ENCODE measurements at places on chromosomes 16 and 17.
A peak's percentile ranks its signal among the peaks of the same experiment; 100 is the strongest.

- DNase-seq, result peak; percentile 14
Observed at GRCh38 chr17:29390851-29391631, 878 bp downstream of the TAOK1 start.

DNA sequence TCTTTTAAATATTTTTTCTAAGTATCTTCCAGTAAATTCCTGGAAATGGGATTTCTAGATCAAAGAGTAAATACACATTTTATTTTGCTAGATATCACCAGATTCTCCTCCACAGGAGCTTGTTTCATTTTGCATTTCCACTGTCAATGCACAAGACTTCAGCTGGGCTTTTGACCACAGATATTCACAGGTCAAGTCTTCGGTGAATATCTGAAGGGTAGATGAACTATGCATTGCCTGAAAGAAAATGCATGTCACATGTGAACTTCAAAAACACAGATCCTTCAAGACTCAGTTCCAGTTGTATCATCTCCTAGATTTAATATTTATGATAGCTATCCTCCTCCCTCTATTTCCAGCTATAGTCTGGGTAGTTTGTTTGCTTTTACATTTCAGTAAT is 963.6 kb upstream of the GOT2 start:
- DNase-seq, result no peak

GRCh38 chr16:28492511-28492910 is 637 bp upstream of the CLN3 start:
- no peak for DNase-seq

- DNase-seq, result no peak
Observed at GRCh38 chr16:6081320-6081976, 983.9 kb upstream of the EEF2KMT start.

- DNase-seq, result no peak
Observed at GRCh38 chr17:9893411-9894012, 11.6 kb downstream of the RCVRN start.

DNA sequence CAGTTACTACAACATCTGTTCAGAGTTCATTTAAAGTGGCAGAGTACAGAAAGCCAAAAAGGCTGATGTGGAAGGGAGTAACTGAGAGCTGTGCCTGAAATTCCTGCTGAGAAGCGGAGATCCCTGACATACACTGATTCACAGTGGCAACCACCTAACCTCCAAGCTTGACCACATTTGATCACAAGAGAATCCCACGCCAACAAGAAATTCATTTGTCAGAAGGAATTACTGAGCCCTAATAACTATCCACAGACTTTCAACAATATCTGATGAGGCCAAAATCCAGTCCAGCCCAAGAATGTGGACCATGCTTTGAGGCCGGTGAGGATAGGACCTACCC is 168.5 kb upstream of the RPH3AL start:
- no peak for DNase-seq

DNA sequence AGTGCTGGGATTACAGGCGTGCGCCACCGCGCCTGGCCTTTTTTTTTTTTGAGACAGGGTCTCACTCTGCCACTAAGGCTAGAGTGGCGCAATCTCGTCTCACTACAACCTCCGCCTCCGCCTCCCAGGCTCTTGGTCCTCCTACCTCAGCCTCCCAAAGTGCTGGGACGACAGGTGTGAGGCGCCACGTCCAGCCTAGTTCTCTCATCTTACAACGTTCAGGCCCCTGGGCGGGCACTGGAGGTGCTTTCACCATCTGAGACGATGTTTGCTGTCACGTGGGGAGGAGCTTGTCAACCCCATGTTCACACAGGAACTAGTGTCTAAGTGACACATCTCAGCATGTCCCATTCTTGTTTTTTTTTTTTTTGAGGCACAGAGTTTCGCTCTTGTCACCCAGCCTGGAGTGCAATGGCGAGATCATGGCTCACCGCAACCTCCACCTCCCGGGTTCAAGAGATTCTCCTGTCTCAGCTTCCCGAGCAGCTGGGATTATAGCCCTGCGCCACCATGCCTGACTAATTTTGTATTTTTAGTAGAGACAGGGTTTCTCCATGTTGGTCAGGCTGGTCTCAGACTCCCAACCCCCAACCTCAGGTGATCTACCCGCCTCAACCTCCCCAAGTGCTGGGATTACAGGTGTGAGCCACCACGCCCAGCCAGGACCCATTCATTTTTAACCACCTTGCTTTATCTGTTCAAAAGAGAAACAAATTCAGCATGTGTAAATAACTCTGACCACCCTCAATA is 5.2 kb upstream of the FANCA start:
- no peak for DNase-seq

DNA sequence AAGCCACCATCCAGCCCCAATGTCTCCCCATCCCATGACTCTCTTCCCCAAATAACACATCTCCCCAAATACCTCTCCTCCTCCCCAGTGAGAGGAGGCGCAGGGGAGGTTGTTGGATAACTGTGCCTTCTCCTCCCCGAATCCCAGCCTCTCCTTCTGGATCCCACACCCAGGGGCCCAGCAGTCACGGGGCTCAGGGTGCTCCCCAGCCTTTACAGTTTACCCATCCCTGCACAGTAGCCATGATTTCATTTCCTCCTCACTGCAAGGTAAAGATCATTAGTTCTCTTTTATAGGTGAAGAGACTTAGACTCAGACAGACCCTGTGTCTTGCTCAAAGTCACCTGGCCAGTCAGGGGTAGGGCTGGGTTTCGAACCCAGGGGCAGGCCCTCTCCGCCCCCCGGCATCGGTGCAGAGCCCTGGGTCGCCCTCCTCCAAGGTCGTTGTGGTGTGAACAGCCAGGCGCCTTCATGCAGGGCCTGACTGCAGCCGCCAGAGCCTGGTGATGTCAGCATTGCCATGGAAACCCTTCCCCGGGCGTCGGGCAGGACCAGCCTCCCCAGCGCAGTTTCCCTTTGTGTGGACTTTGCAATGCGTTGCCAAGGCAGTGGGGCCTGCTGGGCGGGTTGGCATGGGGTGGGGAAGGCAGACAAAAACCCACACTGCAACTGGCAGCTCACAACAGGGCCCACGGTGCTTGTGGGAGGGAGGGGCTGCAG is 53.3 kb upstream of the TOB1 start:
- DNase-seq, result peak; percentile 65

- DNase-seq, result peak; percentile 21
Observed at GRCh38 chr16:89764711-89765201, 43.4 kb downstream of the ZNF276 start.

DNA sequence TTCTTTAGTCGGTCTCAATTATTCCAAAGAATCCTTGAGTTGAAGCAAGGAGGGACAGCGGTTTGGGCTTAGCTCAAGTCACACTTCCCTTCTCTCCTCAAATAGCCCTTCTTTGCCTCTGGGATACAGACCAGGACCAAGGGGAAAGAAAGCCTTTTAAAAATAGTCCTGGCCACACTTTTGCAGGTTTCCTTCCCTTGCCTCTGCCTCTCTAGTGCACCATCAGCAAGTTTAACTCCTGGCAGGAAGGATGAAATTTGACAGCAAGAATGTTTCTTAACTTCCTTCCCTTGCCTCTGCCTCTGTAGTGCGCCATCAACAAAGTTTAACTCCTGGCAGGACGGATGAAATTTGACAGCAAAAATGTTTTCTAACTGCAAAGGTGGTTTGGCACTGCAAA is 7.2 kb upstream of the G6PC1 start:
- DNase-seq, result no peak

DNA sequence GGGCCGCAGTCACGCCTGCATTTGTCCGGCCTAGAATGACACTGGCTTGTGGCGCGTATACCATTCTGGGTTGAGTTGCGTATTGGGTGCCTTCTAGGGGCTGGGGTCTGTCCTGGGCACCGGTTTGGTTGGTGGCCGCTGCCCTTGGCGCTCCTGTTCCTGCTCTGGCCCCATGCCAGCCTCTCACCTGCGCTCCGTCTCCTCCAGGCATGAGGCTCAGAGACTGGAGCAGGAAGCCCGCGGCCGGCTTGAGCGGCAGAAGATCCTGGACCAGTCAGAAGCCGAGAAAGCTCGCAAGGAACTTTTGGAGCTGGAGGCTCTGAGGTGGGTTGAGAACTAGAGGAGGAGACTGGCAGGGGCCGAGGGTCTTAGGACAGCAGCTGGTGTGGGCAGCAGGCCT is 17.4 kb downstream of the CDIPT start:
- DNase-seq, result no peak

DNA sequence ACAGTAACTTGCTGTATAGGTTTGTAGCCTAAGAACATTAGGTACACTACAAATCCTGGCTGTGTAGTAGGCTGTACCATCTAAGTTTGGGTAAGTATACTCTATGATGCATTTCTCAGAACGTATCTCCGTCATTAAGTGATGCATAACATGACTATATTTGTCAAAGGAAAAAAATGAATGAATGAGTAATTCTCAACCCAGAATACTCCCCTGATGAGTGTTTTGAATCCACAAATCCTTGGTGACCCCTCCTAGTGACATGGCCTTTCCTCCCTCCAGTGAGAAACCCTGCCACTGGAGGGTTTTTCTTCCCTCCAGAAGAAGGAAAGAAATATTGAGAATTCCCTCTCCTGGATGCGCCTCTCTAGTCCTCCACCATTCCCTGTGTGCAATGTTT is 24.0 kb upstream of the SALL1 start:
- DNase-seq, result no peak

DNA sequence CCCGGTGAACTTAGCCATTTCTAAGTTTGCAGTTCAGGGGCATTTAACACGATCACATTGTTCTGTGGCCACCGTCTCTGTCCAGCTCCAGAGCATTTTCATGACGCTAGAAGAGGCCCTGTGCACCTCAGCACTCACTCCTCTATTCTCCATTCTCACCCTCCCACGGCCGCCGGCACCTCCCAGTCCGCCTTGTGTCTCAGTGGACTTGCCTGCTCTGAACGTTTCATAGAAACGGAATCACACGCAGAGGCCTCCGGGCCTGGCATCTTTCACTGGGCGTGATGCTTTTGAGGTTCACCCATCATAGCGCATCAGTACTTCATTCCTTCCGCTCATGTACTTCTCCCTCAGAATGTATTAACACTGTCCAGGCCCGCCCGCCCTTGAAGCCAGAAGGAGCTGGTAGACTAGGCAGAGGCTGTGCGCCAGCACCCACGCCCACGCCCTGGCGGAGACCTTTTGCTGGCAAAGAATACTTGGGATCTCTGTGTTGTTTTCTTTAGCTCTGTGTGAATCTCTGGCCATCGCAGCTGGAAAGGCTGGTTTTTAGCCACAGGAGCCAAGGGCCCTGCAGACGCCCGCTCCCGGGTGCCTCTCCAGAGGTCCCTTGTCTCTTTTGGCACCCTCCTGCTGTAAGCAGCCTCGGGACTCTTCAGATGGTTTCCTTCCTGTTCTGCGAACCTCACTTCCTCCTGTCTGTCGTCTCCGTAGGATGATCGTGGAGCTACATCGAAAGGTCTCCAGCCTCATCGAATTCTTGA is 23.4 kb upstream of the JPT2 start:
- no peak for DNase-seq

DNA sequence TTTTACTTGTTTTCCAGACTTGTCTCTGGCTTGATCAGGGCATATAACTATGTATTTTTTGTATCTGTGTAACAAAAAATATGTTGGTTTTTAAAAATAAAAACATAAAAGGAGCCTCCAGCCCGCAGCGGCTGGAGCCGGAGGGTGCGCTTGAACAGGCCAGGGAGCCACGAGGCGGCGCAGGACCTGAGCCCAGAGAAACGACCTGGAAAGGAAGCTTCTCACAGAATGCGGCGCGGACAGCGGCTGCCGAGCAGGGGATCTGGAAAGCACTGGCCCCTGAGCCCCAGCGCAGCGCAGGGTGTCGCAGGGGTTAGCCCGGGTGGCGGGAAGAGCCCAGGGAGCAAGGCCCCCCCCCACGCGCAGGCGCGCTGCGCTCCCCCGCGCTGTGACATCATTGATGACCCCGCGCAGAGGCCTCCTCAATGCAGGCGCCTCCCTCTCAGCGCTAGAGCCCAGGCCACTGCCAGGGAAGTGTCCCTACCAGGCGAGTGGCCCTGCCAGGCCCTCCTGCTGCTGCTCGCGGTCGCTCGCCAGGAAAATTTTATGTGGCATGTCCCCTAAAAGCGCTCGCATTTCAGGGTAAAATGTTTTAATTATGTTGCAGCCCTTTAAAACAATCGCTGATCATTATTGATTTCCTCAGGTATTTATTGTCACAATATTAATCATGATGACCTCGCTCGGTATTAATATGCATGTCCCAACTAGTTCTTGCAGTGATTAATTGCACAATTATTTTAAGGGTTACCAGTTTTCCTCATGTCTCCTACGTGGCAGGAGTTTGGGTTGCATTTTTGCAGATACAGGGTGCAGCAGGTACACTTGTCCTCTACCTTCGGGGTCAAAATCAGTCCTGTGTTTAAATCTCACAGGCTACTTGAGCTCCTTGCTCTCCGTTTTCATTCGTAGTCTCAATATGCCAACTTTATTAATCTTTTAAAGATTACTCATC is 134.2 kb downstream of the USP22 start:
- peak; percentile 78 for DNase-seq

DNA sequence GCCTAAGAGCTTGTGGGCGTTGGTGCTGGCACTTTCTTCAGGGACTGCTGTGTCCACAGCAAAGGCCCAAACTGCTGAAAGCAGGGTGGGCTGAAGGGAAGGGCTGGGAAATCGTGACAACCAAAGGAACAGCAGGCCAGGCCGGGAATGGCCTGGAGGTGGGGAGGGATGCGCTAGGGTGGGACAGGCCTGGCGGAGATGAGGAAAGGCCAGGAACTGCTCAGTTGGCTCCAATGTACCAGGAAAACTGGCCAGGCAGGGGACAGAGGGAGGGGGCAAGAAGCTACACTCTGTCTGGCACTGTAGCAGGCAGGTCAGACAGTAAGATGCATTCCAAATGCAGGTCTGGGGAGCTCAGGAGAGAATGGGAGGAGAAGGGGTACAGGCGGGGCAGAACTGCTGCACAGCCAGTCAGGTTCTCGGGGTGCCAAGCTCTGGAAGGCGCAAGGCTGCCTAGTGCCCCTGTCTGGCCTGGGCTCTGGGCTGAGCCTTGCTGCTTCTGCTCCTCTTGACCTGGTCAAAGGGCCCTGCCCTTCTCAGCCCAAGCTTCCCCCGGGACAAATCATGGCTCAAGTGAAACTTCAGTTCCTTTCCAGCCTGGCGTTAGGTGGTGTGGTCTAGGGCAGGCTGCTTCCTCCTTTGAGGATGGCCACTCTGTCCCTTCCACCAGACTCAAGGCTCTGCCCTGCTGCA is 7.3 kb downstream of the PNMT start:
- DNase-seq, result no peak

- no peak for DNase-seq
Observed at GRCh38 chr17:28970879-28971278, 19.6 kb upstream of the PHF12 start.

GRCh38 chr16:89890886-89891657 is 17.7 kb downstream of the TCF25 start:
- DNase-seq, result no peak

DNA sequence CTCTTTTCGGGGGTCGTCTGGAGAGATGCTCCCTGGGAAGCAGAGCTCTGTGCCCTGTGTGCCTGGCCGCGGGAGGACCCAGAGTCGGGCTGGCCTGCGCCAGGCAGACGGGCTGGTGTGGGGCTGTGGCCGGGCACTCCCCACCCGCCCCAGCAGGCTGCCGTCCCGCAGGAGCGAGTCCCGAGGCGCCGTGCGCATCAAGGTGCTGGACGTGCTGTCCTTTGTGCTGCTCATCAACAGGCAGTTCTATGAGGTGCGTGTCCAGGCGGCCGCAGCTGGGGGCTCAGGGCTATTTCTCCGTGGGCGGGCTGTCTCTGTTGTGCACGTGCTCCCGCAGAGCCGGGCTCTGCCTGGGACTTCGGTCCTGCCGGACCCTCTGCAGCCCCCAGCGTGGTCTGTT is 15.0 kb downstream of the TSC2 start:
- no peak for DNase-seq

Data from tibial nerve (tissue), 4 donors.